ENCODE measurements at places on chromosomes 5 and 9.
A peak's percentile ranks its signal among the peaks of the same experiment; 100 is the strongest.

- no peak for DNase-seq
These were observed 5.9 kb upstream of the RPS6 start for GRCh38 chr9:19385786-19386501.

DNA sequence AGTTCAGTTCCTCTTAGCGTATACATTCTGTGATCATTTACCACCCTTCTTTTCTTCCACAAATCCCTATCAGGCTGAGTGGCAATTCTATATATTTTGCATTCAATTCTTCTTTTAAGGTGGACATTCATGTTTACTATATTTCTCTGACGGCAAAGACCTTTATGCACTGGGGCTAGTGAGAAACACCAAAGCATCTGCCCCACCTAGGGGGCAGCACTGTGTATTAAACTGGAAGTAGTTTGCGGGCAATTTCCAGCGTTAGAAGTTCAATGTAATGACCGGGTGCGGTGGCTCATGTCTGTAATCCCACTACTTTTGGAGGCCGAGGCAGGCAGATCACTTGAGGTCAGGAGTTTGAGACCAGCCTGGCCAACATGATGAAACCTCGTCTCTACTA, 27.9 kb upstream of the FBXL7 start:
- no peak for DNase-seq

- DNase-seq = no peak
These were observed 50.0 kb downstream of the NACC2 start for GRCh38 chr9:136044971-136045594.

DNA sequence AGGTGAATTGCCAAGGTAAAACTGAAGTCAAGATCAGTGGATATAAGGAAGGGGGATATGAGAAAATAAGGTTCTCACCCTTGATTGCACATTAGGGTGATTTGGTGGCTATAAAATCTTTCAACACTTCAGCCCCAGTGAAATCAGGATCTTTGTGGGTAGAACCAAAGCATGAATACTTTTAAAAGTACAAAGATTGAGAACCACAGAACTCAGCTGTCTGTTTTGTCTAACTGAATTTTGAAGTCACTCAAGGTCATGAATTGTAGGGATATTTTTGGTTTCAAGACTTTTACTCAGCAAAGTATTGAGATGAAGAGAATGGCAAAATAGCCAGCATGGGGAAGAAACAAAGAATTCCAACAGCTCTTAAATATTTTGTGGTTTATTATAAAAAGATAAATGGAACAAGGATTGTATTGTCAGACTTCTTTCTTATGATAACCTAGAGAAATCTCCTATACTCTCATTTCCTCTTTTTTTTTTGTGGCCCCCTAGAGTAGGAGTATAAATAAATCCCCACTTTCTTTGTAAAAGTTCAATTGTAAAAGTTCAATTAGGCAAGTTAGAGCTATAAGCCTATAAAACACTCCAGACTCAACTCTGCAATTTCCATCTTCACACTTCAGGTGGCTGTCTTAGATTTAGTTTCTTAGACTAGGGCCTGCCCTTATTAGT, 272.9 kb downstream of the PDE4D start:
- no peak for DNase-seq

- no peak for DNase-seq
These were observed 709 bp downstream of the WHRN start for GRCh38 chr9:114504341-114505186.

DNA sequence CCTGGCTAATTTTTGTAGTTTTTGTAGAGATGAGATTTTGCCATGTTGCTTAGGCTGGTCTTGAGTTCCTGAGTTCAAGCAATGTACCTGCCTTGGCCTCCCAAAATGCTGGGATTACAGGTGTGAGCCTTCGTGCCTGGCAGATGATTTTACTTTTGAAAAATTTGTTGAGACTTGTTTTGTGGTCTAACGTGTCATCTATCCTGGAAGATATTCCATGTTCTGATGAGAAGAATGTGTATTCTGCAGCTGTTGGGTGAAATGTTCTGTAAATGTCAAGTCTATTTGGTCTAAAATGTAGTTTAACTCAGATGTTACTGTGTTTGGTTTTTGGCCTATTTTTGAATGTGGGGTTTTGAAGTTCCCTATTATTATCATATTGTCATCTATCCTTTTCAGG, 145.6 kb downstream of the XRCC4 start:
- no peak for DNase-seq

GRCh38 chr5:151016700-151017099, 3.7 kb upstream of the GPX3 start:
- peak; percentile 89 for DNase-seq

DNA sequence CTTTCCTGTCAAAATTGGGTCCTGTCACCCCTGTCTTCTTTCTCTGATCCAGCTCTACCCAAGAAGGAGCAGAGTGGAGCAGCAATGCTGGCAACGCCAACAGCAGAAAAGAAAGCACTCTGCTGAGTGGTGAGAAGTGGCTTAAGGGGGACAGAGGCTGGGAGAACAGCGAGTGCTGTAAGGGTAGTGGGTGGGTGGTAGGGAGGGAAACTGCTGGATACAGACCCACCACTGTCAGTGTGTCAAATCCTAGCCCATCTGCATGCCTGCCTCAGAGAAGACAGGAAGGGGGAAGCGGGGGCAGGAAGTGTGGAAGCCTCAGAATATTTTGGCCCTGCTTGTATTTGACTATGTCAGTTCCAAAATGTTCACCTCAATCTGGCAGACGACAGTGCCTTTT, 170.4 kb upstream of the MAST4 start:
- no peak for DNase-seq

DNA sequence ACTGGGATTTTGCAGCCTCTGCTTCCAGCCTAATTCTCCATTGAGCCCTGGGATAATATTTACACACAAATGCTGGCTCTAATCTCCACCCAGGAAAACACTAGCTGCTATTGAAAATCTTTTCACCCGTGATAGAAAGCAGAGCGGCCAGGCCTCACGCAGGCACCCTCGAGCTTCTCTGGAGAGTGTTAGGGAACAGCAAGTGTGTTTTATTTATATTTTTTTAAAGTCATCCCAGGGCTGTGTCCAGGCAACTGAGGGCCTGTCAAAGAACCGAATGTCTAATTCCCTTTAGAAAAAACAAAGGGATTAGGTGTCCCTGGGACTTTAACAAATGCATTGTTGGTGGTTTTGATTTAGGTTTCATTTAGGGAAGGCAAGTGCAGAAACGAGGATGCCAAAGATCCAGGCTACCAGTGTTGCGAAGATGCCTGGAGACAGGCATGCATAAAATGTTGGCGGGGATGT, 51.2 kb upstream of the SPRY4 start:
- DNase-seq = no peak

- no peak for DNase-seq
These were observed 391.1 kb upstream of the GRAMD2B start for GRCh38 chr5:126031989-126032716.

DNA sequence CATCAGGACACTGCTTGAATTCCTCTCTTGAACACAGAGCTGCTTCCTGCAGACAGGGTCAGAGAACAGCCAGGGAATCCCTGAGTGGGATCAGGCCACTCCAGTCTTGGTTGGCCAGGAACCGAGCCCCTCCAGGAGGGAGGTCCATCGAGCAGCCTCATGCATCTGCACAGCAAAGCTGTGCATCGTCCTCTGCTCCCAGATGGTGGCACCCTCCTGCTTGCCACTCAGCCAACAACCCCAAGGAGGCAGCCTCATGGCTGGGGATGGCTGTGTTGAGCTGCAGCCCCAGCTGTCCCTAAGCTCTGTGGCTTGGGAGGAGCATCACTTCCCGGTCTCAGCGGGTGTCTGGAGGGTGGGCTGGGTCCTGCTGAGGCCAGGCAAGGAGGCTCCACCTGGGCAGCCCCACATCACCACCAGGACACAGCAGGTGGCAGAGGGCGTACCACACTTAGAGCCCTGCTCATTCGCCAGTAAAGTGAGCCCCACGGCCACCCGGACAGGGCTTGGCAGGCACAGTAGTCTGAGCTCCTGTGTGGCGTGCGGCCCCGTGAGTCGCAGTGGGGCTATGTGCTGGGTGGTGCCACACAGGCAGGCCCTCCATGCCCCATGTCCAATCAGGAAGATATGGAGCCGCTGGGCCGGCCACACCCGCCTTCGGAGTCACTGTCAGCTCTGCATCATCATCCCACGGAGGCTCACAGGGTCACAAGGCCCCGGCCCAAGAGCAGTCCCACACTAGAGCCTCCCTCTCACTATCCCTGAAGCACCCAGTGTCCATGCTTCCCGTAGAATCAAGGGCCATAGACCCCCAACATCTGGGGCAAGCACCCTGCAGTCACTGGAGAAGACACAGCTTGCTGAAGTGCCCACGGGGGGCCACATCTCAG, 11.9 kb downstream of the LPCAT1 start:
- DNase-seq = no peak

GRCh38 chr5:173829826-173830225, 58.3 kb upstream of the CPEB4 start:
- no peak for DNase-seq
